Cardiac muscle cell (in vitro differentiated cells and primary cell): ENCODE measurements at places on chromosomes 16 and 17. TPM values are rescaled to one million over a fixed set of nuclear protein-coding genes. Genes with fewer than 3 reads are reported as not detected.
A peak's percentile ranks its signal among the peaks of the same experiment; 100 is the strongest.

DNA sequence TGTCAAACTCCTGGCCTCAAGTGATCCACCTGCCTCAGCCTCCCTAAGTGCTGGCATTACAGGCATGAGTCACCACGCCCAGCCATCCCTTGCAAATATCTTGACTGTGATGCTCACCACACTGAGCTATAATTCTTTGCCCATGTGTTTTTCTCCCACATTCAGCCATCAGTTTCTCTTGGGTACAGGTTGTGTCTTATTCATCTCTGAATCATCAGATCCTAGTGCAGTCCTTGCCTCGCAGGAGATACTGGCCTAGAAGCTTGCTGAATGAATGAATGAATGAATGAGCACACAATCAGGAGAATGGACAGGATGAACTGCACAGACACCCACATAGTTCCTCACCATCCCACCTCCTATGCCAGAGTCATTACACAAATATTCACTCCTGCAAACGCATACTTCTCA is 24.4 kb upstream of the ETV4 start:
- no peak for DNase-seq

GRCh38 chr17:15981646-15982580 is 17.6 kb downstream of the ZSWIM7 start:
- DNase-seq: peak; percentile 67

GRCh38 chr17:42442196-42442565 is 16.5 kb upstream of the ATP6V0A1 start:
- DNase-seq: no peak

- no peak for DNase-seq
Measured at GRCh38 chr17:50192618-50193291, 8.7 kb downstream of the COL1A1 start.

GRCh38 chr16:53035176-53035942 is 17.3 kb downstream of the CHD9NB start:
- no peak for DNase-seq

AHSP gene
- total RNA-seq: not detected in 2 replicates

TMEM204 gene
- 0.39 and 0.83 TPM in 2 replicates for total RNA-seq

DNA sequence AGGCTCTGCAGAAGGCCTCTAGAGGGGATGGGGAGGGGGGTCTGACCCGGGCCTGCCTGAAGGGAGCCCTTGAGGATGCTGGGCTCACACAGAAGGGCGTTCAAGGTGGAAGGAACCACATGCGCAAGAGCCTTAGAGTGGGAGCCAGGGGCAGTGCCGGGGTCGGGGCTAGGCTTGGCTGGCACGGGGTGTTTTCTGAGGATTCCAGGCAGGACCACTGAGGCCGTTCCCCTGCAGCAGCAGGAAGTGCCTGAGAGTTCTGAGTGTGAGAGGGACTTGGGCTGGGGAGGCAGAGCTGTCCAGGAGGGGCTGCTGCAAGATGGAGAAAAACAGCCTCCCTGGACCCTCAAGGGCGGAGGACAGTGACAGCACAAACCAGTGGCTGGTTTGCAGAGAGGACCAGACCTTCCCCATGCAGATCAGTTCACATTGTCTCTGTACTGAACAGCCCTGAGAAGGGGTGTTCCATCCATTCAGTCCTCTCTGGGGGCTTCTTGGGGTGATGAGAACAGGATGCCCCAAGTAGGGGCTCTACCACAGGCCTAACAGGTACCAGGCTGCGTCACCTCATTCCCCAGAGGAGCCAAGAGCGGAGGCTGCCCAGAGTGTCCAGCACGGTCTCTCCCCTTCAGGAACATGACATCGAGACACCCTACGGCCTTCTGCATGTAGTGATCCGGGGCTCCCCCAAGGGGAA is 3.4 kb downstream of the NDRG4 start:
- DNase-seq: no peak

- DNase-seq: no peak
Measured at GRCh38 chr17:78290721-78291120, 59.3 kb downstream of the TMEM235 start.

DNA sequence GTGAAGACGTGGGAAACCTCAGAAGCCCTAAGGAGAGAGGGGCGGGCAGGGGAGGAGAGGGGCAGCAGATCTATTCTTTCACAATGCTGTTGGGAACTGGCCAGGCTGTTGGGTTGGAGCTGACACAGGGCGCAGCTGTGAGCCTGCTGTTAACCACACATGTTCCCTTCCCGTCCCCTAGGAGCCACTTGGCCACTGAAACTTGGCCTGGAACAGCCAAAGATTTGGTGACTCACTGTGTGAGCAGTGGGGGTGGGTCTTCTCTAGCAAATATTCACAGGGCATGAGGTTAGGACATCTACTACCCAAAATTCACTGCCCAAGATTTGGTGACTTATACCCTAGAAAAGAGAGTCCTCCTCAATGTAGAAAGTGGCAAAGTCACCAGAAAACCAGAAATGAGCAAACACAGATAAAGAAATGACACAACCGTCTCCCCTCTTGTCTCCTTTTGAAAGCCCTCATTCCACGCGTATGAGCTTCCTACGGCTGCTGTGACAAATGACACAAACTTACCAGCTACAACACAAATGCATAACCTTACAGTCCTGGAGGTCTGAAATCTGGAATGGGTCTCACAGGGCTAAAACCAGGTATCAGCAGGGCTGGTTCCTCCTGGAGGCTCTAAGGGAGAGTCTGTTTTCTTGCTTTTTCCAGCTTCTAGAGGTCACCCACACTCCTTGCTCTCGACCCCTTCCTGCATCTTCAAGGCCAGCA is 6.3 kb downstream of the TBC1D16 start:
- no peak for DNase-seq

- no peak for DNase-seq
Measured at GRCh38 chr17:45902892-45903346, 8.6 kb downstream of the MAPT start.

CORO1A gene
- total RNA-seq: 0.92 and 3.2 TPM in 2 replicates

SEPTIN12 gene
- 1.7 and 2.9 TPM in 2 replicates for total RNA-seq

GRCh38 chr16:88435437-88436355 is 17.4 kb upstream of the ZFPM1 start:
- no peak for DNase-seq

- DNase-seq: no peak
Measured at GRCh38 chr17:55706808-55707773, 15.6 kb downstream of the TMEM100 start.

KRT25 gene
- total RNA-seq: not detected in 2 replicates

DNA sequence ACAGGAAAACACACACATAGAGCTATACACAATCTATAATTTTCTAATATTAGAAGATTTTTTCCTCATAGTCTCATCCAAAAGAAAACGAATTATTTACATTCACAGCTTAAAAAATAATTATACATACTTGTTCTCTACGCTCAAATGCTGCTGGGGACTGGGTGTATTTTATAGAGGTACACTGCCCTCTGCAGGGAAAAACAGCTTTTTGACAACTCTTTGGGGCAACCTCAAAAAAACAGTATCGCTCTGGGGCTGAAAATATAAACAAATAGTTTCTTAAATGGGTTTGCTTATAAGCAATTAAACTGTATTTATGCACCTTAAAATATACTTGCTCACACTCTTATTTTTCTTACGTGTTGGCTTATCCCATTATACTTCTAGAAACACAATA is 261.8 kb upstream of the PSMD7 start:
- peak; percentile 34 for DNase-seq

- DNase-seq: peak; percentile 28
Measured at GRCh38 chr17:50322271-50322670, 23.7 kb upstream of the XYLT2 start.

MC1R gene
- 7.2 and 7.7 TPM in 2 replicates for total RNA-seq

DNA sequence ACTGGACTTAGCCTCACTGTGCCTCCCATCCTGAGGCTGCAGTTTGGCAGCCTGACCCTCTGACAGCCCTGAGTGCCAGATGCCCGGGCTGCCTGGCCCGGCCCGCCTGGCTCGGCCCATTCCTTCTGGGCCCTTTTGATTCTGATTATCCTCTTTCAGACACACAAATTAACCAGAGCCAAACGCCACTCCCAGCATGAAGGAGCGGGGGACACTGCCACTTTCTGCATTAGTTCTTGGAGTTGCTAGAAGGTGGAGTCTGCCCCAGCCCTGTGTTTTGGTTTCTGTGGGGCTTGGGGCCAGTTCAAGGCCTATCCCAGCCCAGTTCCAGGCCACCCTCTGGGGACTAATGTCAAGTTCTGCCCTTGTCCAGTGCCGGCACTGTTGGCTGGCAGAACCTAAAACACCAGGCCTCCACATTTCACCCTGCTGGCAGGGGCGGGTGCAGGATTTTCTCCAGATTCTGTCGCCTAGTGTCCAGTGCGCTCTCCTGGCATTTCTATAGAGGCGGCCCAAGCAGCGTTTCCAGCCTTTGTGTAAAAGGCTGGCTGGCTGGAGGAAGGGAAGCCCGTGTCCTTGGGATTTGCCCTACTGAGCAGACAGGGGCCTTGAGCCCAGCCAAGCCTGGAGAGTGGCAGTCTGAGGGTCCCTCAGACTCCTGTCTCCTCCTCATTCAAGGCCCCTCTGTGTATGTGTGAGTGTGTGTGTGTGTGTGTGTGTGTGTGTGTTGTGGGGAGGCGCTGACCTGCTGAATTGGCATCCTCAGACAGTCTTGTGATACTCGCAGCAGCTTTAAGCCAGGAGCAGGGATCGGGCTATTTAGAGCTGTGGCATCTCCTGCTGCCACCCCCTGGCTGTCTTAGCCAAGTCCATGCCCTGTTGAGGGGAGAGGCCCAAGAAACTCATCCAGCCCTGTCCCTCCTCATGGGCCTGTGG is 21.4 kb downstream of the PLCD3 start:
- DNase-seq: peak; percentile 10

GPR142 gene
- total RNA-seq: not detected in 2 replicates

DNA sequence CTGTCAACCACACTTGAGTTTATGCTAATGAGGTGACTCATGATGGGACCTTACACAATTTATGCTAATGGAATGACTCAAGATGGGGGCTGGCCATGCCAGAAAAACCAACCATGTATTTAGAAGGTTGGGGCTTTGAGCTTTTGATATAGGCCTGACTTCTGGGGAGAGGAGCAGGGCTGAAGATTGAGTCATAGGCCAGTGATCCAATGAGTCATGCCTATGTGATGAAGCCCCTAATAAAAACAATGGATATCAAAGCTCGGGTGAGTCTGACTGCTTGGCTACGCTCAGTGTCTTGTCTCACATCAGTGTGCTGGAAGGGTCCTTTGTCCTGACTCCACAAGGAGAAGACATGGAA is 7.3 kb downstream of the MFSD6L start:
- no peak for DNase-seq

- no peak for DNase-seq
Measured at GRCh38 chr17:59643159-59644140, 23.8 kb downstream of the CLTC start.

TBX2 gene
- total RNA-seq: 228 and 273 TPM in 2 replicates
